ENCODE measurements at places on chromosomes 12 and 14.

GRCh38 chr14:89140326-89140725 is 276.7 kb downstream of the FOXN3 start:
- DNase-seq, result peak; percentile 20

- no peak for DNase-seq
Measured at GRCh38 chr12:59005193-59005955, 85.1 kb upstream of the LRIG3 start.

DNA sequence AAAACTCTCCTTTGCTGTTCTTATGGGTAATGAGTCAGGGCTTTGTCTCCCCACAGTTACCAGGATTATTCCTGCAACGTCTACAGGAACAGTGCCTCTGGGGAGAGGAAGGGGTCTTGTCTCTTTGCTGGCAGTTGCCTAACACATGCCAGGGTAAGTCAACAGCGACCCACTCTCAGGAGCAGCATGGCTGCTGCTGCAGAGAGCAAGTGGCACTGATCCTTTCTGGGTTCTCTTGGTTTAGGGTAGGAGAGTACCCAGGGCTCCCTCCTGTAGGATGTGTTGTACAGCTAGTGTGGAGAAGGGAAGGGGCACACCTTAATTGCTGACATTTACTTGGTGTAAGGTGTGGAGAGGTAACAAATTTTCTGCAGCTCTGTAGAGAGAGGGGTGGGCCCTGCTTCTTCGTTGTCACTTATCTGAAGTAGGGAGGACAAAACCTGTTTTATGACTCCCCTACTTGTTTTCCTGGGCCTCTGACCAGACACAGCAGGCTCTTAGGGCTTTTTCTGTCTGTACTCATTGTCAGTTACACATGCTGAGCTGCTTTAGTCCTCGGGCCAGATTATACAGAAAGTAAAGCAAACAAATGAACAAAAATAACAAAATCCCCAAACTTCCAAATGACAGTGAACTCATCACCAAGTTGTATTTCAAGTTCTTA is 168.2 kb downstream of the ACSS3 start:
- DNase-seq, result no peak

DNA sequence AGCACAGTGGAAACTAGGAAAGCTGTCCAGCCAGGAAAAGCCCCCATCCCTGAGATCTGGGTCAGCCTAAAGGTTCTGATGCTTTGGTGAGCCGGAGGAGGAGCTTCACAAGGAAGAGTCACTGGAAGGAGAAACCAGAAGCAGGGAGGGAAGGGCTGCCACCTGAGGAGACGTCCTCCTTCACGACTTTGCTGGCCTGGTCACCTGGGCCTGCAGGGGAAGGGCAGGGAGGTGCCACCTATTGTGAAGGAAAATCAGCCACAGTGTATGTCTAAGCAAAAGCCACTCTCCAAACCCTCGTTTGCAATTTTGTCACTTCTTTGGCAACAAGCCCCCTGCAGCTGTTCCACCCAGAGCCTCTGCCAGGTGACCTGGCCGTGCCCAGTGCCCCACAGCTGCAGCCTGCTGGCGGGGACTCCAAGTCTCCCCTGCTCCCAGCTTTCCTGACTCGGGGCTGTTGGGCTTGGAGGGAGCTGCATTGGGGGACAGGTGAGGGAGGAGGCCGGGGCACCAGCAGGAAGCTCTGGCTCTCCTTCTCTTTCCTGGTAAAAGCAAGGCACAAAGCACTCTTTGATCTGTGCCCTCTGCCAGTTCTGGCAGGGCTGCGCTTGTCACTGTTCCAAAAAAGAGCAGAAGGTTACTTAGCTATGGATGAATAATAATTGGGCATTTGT is 120.9 kb upstream of the BCL2L14 start:
- no peak for DNase-seq

DNA sequence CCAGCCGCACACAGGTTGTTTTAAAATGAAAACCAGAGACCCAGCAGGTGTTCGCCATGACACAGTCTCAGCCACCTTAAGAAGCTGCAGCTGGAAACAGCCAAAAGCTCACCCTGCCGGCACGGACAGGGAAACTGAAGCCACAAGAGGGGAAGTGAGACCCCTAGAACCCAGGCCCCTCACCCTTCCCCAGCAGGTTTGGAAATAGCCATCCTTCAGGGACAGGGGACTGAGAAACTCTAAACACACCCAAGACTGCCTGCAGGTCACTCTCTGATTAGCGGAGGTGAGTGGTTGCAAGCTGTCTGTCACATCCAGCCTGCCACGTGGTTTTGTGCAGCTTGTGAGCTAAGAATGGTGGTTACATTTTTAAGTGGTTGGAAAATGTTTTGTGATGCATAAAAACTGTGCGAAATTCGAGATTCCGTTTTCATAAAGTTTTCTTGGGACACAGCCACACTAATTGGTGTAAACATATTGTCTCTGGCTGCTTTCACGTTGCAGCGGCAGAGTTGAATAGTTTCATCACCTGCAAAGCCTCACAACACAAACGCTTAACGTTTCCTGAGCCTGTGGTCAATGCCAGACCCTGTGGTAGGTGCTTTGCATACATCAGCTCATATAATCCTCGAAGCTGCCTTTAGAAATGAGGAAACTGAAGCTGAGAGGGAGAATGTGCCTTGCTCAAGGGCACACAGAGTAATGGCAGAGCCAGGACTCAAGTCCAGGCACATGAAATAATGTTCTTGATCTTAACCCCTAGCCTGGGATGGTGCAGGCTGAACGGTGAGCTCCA is 1.7 kb upstream of the SELPLG start:
- no peak for DNase-seq

DNA sequence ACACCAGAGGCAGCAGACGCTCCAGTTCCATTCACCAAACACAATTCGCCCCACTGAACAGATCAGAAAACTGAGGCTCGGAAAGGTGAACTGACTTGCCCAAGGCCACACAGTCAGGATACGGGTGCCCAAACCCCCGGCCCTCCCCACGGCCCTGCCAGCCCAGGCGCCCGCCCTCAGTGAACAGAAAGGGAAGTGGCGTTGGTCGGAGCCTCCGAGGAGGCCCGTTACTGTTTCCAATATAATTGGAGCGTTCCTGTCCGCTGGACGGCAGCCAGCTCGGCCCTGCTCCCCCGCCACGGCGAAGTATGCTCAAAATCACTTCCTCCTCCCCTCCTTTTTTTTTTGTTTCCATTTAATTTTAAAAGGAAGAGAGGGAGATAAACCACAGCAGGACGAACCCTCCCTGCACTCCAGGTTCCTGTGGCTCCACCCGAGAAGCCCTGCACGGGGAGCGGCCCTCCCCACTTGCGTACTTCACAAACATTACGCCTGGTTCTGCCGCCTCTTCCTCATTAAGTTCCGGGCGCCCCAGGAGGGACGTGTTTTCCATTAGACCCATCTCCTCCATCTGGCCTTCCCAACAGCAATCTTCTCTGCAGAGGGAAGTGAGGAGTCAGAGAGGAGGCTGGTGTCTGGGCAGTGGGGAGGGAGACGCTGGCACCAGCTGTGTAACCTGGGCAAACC is 61.1 kb downstream of the NCOR2 start:
- DNase-seq, result peak; percentile 30

GRCh38 chr14:54976316-54976715 is 50.6 kb downstream of the WDHD1 start:
- DNase-seq, result no peak

GRCh38 chr12:29725587-29726320 is 58.0 kb downstream of the TMTC1 start:
- DNase-seq, result no peak

GRCh38 chr12:123056053-123056452 is 75.6 kb downstream of the ARL6IP4 start:
- DNase-seq, result no peak

GRCh38 chr14:85391892-85392291 is 138.1 kb upstream of the FLRT2 start:
- no peak for DNase-seq

Data from erythroblast (primary cell).